ENCODE measurements at places on chromosomes 5 and 9. TPM values are rescaled to one million over a fixed set of nuclear protein-coding genes. Genes with fewer than 3 reads are reported as not detected.

Gene SARDH
- total RNA-seq = 29.3 TPM

Gene TBC1D2
- total RNA-seq = 2.0 TPM

Gene ROR2
- total RNA-seq = 1.2 TPM

Gene TYRP1
- not detected for total RNA-seq

Gene HTR1A
- total RNA-seq = not detected

Gene PDE8B
- 7.0 TPM for total RNA-seq

Gene GLRA1
- total RNA-seq = 0.47 TPM

Gene ARL10
- total RNA-seq = 3.1 TPM

Gene CDH18
- total RNA-seq = 0.58 TPM

Gene PDZD2
- 3.4 TPM for total RNA-seq

Gene GRM6
- total RNA-seq = not detected

Gene OBP2B
- not detected for total RNA-seq

Gene MACIR
- total RNA-seq = 3.3 TPM

Gene AUH
- total RNA-seq = 11.2 TPM

Gene MAMDC2
- total RNA-seq = 3.7 TPM

Gene SPINK7
- not detected for total RNA-seq

Gene PLPP7
- total RNA-seq = 1.8 TPM

Gene RNF180
- 7.2 TPM for total RNA-seq

Gene HSD17B3
- 2.6 TPM for total RNA-seq

Gene CAVIN4
- total RNA-seq = 0.06 TPM

Gene SLIT3
- total RNA-seq = 1.5 TPM

Gene LTC4S
- 2.9 TPM for total RNA-seq

Gene CKMT2
- total RNA-seq = 3.1 TPM

Gene SIT1
- not detected for total RNA-seq

Gene SOHLH1
- total RNA-seq = not detected

Gene CATSPER3
- 1.3 TPM for total RNA-seq

Gene HAVCR1
- total RNA-seq = 0.18 TPM

Gene C5orf58
- total RNA-seq = not detected

Gene FOXD4
- total RNA-seq = 0.35 TPM

Gene AK8
- 0.70 TPM for total RNA-seq

Gene IFNA13
- not detected for total RNA-seq

Gene FOXD1
- 0.12 TPM for total RNA-seq

Gene RFX3
- 5.4 TPM for total RNA-seq

Gene FST
- total RNA-seq = 0.67 TPM

Gene RPL37
- total RNA-seq = 898 TPM

Gene OR2Y1
- not detected for total RNA-seq

Gene PCDHB13
- 3.2 TPM for total RNA-seq

Gene TXNDC8
- not detected for total RNA-seq

Gene TMEM161B
- total RNA-seq = 5.5 TPM

Gene STING1
- 4.7 TPM for total RNA-seq

Gene GPR151
- total RNA-seq = not detected

Gene ADAMTS12
- 0.84 TPM for total RNA-seq

Gene NPR3
- 1.3 TPM for total RNA-seq

Gene ZNF366
- 1.0 TPM for total RNA-seq

Gene PITX1
- not detected for total RNA-seq

Gene ANKRD31
- 0.26 TPM for total RNA-seq

Gene NR6A1
- total RNA-seq = 2.7 TPM
